Frontal cortex (tissue), 4 donors: ENCODE measurements at places on chromosomes 13 and 19. TPM values are rescaled to one million over a fixed set of nuclear protein-coding genes. Genes with fewer than 3 reads are reported as not detected.

Gene DIRAS1
- 20.8 TPM for total RNA-seq

Gene ABHD17A
- total RNA-seq = 42.0 TPM

Gene PGLYRP2
- not detected for total RNA-seq

Gene SLC25A41
- total RNA-seq = 0.41 TPM

Gene IGFL4
- total RNA-seq = 0.82 TPM

Gene LRP3
- 93.8 TPM for total RNA-seq

Gene LILRA6
- under 0.01 TPM for total RNA-seq

Gene ZNF564
- 32.6 TPM for total RNA-seq

Gene ZNF607
- 23.6 TPM for total RNA-seq

Gene COG3
- 43.6 TPM for total RNA-seq

Gene CERS1
- total RNA-seq = 21.2 TPM

Gene CGB8
- total RNA-seq = not detected

Gene RXFP2
- total RNA-seq = 0.82 TPM

Gene SAE1
- 96.2 TPM for total RNA-seq

Gene SIAH3
- 8.2 TPM for total RNA-seq

Gene ZNF534
- total RNA-seq = 3.3 TPM

Gene CACNG7
- total RNA-seq = 4.9 TPM

Gene TMEM190
- total RNA-seq = not detected

Gene NLRP7
- total RNA-seq = 0.82 TPM

Gene ZNF682
- total RNA-seq = 20.0 TPM

Gene DACH1
- total RNA-seq = 14.7 TPM
